ENCODE measurements at places on chromosomes 2 and 18.

DNA sequence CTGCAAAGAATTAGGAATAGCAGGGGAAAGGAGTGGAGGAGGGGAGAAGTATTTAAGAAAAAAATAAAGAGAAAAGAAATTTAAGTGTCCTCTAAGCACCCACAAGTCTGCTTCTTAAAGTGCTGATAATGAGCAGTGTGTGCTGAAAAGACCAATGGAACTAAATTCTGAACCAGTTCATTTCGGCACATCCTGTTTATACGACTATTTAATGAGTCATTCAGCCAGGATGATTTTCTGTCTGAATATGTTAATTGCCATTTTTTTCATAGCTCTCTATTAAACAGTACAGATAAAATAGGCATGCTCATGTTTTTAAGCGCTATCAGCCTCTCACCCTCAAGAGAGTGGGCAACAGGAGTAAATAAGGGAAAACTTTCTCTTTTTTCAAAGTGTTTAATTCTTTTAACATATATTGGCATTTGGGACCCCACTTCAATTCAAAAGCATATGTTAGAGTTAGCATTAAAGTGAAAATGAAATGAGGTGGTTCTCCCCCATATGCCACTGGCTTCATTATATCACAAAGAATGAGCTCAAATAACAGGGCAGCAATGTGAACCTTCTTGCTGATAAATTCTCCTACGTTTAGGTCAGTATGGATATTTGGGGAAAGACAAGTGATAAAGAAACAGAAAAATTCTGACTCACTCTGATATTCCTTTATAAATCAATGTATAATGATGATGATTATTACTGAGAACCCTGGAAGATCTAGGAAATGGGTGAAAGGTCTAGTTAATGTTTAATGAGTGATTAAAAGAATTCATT is 87.5 kb downstream of the TCF4 start:
- no peak for DNase-seq

GRCh38 chr18:25086876-25087275 is 265.1 kb downstream of the ZNF521 start:
- no peak for DNase-seq

- DNase-seq = no peak
Observed at GRCh38 chr18:36613810-36614209, 215.0 kb downstream of the TPGS2 start.

DNA sequence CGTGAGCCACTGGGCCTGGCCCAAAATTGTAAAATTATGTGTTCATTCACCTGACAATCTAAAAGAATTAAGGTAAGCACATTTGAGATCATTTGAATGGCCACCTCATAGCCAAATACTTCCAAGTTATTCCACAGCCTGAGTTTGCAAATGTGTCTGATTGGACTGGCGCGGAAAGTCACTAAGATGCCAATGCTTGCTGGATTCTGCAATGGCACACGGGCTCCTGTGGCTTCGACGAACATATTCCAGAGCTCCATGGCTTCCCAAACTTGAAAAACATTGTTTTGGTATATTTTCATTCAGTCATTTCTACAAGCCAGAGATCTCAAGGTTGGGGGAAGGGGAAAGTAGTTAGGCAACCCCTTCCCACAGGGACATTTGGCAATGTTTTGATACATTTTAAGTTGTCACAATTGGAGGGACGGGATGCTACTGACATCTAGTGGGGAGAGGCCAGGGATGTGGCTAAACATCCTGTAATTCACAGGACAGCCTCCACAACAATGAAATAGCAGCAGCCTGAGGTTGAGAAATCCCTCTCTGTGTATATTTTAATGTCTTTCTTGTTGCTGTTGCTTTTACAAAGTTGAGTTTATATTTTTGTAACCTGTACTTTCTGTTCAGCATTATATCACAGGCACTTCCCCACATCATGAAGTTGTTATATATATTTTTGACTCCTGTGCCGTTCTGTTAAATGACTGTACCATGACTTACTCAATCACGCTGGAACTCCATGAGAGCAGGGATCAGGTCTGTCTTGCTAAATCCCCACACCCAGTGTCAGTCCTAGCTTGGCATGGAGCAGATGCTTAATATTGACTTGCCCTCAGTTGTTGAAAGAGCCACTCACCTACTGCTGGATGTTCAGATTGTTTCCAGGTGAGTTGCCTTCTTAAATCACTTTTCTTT is 56.9 kb downstream of the COL4A4 start:
- no peak for DNase-seq

DNA sequence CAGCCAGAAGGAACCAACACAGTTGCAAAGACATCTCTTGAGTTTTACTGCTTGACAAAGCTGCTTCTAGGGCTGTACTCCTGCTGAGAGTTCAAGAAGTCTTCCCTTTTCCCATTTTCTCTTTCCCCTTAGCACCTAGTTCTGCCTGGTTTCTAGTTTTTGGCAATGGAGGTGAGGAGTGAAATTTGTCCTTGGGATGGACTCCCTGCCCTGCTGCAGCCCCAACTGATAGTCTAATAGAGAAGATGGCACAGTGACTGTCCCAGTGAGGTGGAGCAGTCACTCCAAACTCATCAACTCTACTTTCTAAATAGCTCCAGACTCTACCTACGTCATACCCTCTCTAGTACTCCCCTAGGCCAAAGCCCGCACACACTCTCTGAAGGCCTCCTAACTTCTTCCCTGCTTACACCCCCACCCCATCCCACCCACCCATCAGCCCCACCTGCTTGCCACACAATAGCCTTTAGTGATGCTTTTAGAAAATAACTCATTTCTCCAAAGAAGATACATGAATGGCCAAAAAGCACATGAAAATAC is 164.4 kb downstream of the DDX1 start:
- no peak for DNase-seq

GRCh38 chr18:50757358-50757757 is 62.5 kb downstream of the MRO start:
- no peak for DNase-seq

GRCh38 chr18:7177116-7177744 is 53.7 kb upstream of the LRRC30 start:
- DNase-seq = no peak

DNA sequence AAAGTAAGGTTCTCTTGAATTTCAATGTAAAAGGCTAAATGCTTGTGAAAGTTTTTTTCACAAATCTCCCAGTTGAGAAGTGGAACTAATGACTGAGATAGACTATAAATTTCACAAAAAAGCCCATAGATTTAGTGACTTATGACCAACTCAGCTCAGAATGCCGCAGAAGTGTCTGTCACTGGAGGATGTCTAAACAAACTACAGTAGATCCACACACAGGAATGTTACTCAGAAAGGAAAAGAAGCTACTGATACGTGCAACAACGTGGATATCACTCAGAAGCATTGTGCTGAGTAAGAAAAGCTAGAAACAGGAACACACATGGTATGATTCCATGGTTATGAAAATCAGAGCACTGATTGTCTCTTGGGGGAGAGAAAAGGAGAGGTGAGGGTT is 151.9 kb downstream of the DOCK10 start:
- DNase-seq = no peak

GRCh38 chr18:24168496-24168895 is 29.6 kb downstream of the CABYR start:
- DNase-seq = no peak

- no peak for DNase-seq
Observed at GRCh38 chr2:96403481-96403880, 67.9 kb downstream of the NCAPH start.

- no peak for DNase-seq
Observed at GRCh38 chr18:5890331-5891183, 4.8 kb downstream of the TMEM200C start.

DNA sequence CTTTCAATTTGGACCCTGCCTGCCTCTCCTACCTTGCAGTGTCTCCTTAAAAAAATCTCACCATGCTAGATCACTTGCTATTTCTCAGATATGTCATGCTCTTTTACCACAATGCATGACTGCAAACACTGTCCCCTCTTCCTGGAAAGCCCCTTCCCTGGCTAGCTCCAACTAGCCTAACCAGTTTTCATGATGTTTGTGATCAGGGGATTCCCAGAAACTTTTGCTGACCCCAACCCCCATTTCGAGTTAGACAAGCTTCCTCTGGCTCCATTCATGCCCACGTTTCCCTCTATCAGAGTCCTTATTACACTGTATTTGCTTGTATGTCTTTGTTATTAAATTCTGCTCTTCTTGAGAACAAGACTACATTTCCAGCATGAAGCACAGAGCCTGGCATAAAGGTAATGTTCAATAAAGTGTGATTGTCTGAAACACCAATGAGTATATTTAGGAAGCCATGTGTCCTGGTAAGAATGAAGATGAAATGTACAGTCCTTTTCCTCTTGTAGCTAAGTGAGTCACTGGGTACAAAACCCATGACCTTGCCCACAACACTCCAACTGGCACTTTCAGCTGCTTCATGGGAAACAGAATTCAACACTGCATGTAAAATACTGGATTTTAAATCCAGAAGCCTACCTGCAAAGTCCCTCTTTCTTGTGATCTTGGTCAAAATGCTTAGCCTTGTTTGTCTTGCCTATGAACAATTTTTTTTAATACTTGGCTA is 62.0 kb upstream of the ATL2 start:
- DNase-seq = no peak
